ENCODE measurements at places on chromosomes 12 and 14.

GRCh38 chr12:75439048-75439447, 41.5 kb upstream of the GLIPR1 start:
- no peak for DNase-seq

DNA sequence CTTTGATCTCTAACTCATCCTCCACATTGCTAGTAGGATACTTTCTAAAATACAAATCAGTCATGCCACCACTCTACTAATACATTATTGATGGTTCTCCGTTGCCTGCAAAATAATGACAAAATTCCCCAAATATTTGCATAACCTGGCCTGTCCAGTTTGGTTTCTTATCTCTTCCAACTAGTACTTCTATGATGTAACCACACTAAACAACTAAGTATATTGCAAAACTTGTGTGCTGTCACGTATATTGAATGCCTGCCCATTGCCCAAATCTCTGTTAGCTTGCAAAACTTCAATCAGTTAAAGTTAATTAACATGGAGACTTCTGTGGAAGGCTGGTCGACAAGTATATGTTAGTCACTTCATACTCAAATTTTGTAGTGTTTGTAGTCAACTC, 6.5 kb downstream of the OR6C74 start:
- DNase-seq: no peak

- no peak for DNase-seq
Measured at GRCh38 chr14:94344389-94344788, 21.3 kb upstream of the SERPINA6 start.

- DNase-seq: no peak
Measured at GRCh38 chr14:32593290-32593942, 264.3 kb downstream of the AKAP6 start.

DNA sequence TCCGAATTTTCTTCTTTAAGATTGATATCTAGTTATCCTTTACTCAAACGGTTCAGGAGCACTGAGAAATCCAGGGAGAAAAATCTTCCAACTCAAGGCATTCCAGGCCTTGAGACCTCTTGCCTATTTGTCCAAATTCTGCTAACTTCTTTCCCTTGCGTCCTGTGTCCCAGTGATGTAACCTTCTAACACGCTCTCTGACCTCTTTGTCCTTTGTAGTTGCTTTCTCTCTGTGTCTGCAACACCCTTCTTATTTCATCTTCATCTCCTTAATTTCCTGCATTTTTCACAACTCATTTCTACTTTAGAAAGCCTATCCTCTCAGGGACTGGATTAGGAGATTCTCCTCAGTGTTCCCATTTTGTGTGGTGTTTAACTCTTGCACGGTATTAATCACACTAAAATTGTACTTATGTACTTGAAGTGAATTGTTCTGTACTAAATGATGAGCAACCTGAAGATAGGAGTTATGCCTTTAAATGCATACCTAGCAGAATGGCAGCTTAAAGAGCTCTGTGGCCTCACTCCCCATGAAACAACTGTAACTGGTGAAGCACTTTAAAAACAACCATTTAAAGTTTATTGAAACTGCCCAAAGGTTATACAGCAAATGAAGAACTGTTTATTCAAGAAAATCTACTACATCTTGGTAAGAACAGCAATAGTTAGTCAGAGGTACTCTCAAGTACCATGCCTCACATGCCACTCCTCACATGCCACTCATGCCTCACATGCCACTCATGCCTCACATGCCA, 7.4 kb upstream of the SNAPC1 start:
- no peak for DNase-seq

GRCh38 chr14:66495218-66496098, 9.3 kb downstream of the CCDC196 start:
- DNase-seq: peak; percentile 32

DNA sequence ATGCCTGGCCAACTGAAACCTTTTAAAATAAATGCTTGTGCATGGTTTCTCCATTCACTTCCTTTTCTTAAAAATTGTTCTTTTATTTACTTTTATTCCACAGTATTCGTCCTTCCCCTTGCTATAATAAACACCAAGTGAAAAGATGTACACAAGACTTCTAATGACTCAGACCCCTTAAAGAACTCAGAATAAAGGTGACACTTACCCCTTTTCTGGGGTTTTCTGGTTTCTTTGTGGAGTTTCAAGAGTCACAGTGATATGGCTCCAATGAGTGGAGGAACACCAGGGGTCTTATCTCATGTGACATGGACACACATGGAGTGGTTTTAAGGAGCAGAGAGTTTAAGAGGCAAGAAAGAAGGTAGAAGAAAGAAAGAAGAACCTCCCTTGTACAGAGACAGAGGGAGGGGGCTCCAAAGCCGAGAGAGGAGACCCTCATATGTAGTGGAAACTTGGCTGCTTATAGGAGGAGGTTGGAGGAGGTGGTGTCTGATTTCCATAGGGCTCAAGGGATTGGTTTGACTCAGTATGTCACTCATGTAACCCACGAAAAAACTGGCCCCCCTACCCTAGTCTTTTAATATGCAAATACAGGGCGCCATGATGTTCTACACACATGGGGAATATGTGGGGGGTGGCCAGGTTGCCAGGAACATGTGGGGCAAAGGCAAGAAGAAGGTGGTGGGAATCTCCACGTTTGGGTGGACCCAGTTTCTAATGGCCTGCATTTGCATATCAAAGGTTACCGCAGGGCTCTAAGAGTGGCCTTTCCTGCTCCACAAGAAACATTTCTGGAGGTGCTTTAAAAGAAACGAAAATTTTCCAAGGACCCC, 22.1 kb upstream of the CD69 start:
- no peak for DNase-seq

GRCh38 chr12:117213295-117213808, 23.1 kb upstream of the FBXO21 start:
- DNase-seq: no peak

DNA sequence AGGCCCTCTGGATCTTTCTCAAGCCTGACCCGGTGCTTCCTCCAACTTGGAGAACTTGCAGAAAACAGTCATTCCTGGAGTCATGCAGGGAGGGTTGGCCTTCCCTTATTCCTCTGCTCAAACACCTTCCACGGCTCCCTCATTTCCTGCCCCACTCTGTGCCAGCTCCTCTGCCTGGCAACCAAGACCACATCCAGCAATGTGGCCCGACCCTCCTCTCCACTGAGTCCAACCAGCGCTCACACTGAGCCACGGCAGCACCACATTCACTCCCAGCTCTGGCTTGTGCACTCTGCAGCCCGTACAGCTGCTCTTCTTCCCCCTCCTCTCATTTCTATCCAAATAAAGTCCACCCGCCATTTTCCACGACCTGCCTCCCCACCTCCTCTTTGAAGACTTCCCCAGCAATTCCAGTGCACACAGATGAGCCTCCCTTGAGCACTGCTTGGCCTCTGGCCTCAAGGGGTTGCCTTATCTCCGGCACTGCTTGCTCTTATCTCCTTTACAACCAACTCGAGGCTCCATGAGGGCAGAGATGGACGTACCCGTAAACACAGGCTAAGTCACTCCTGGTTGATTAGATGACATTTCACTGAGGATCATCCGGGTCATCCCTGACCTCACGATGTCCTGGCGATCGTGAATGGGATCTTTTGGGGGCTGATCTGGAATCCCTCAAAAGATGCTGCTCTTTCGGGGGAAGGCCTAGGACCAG, 5.4 kb downstream of the PGF start:
- DNase-seq: no peak

DNA sequence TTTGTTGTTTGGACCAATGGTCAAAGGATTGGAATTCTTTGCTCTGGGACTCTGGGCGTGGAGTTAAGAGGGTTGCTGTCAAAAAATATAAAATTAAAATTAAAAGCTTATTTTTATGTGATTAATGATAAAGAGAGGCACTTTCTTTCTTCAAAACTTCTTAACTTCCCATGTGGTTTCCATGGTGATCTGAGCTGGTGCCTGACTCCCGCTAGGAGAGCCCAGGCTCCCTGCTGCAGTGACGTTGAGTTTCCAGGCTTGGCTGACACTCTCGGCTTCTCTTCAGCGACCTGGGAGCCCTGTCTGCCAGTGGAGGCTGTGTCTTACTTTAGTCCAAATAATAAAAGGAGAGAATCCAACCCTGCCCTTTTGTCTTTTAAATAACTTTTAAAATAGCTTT, 84.4 kb downstream of the GALC start:
- DNase-seq: no peak

DNA sequence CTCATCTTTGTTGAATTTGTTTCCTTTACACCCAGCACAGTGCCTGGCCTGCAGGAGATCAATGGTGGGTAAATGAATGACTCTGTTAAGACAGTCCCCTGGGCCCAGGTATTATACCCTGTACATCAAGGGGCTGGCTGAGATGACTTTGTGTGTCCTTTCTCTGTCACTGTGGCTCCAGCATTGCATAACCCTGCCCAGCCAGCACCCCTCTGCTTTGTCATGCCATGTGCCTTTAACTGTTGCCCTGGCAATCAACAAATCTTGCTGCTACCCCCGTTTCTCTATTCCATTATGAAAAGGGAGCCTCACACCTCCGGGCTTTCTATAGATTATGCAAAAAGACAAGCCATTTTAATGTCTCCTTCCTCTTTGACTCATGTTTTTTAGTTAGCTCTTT, 7.6 kb upstream of the FLVCR2 start:
- DNase-seq: no peak

DNA sequence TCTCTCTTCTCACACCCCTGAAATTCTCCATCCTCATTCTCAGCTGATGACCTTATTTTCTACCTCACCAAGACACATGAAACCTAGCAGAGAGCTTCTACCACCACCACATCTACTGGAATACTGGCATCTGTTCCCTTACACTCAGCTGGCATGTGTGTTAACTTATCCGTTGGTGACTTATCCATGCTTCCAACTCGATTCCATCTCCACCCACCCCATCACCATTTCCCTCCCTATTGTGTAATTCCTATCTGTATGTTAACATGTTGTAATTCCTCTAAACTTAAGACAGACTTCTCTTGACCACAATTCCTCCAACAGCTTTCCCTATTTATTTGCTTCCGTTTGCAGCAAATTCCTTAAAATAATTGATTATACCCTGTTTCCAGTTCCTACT, 15.4 kb downstream of the C1S start:
- no peak for DNase-seq

DNA sequence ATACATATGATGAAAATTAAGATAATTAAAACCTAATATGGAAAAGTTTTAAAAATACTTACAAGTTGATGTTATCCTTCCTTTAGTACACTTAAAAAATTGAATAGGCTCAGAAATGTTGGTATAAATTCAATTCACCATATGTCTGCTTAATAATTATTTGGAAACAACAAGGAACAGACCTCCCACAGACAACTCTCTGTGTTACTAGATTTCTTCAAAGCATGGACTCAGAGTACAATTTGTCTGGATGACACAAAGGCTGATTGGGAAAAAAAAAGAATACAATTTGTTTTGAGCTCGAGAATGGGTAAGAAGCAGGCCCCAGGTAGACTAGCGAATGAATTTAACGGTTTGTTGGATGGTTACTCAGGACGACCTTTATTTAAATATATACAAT, 48.9 kb upstream of the BTG1 start:
- DNase-seq: no peak

- peak; percentile 36 for DNase-seq
Measured at GRCh38 chr14:53295985-53296582, 143.0 kb upstream of the DDHD1 start.

- DNase-seq: no peak
Measured at GRCh38 chr14:47929334-47929733, 253.9 kb upstream of the MDGA2 start.

DNA sequence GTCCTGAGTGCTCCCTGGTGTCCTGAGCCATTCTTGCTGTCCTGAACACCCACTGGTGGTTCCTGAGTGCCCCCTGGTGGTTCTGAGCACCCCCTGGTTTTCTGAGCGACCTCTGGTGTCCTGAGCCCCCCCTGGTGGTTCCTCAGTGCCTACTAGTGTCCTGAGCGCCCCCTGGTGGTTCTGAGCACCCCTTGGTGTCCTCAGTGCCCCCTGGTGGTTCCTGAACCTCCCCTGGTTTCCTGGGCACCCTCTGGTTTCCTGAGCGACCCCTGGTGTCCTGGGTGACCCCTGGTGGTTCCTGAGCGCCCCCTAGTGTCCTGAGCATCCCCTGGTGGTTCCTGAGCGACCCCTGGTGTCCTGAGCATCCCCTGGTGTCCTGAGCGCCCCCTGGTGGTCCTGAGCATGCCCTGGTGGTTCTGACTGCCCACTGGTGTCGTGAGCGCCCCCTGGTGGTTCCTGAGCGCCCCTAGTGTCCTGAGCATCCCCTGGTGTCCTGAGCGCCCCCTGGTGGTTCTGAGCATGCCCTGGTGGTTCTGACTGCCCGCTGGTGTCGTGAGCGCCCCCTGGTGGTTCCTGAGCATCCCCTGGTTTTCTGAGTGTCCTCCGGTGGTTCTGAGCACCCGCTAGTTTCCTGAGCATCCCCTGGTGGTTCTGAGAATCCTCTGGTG, 473.1 kb downstream of the TMEM121 start:
- DNase-seq: no peak

DNA sequence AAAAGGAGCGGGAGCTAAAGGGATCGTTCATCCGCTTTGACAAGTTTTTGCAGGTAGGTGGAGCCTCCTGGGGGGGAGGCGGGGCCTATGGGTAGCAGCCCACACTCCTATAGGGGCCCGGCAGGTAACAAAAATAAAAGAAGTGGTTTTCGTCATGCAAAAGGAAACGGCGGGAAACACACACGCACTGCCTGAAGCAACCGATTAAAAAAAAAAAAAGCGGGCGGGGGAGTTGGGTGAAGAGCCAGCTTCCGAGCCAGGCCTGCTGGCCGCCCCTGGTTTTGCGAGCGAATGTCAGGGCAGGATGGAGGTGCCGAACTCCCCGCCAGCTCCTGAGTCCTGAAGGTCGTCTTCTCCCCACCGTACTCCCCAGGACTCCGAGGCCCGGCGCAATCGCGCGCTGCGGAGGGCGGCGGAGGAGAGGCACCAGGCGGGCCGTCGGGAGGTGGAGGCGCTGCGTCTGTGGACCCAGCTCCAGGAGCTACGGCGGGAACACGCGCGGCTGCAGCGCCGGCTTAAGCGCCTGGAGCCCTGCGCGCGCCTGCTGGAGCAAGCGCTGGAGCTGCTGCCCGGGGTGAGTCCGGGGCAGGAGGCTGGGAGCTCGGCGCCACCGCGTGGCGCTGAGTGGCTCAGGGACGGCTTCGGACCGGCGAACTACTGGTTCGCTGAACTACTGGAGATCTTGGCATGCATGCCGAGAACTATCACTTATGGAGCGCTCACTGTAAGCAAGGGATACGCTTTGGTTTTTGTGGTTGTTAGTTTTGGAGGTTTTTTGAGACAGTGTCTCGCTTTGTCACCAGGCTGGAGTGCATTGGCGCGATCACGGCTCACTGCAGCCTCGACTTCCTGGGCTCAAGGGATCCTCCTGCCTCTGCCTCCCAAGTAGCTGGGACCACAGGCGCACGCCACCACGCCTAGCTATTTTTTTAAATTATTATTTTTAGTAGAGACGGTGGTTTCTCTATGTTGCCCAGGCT, 3.6 kb downstream of the CFAP73 start:
- DNase-seq: no peak

GRCh38 chr12:182381-182892, 31.5 kb downstream of the SLC6A12 start:
- DNase-seq: no peak

- DNase-seq: no peak
Measured at GRCh38 chr12:18467620-18468245, 206.4 kb downstream of the PIK3C2G start.

DNA sequence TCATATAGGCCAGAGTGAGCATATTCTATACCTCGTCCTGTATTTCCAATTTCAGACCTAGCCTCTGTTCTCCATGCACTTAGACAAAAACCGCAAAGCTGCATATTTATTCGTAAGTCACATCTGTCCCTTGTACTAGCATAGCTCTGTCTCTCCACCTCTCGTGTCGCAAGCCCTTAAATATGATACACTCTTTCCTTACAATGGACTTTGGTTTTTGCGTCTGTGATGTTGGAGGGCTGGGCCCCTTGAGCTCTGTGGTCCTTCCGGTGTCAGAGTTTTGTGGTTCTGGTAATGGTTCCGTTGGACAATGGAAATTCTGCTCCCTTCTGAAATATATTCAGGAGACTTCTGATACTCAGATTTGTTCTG, 11.3 kb downstream of the PRKCH start:
- no peak for DNase-seq
